ENCODE measurements at places on chromosomes 6 and 20.

- no peak for DNase-seq
Observed at GRCh38 chr6:43355862-43356590, 13.4 kb downstream of the ZNF318 start.

GRCh38 chr6:165008971-165009370 is 300.4 kb downstream of the C6orf118 start:
- no peak for DNase-seq

DNA sequence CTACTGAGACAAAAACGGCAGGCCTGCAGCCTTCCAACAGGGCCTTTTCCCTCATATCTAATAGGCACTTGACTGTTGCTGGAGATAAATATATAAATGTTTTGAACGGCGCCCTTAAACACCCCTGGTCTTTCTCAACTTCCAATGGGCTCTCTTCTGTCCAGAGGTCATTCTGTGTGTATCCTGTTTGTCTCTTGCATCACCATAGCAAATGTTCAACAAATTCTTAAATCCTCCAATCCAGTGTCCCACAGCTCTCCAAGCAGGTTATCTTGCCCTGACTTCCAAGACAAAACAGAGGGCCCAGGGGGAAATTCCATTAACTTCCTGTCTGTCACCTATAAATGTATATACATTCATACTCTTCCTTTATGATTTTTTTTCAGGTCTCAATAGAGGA is 62.0 kb downstream of the OR2J2 start:
- DNase-seq: no peak

DNA sequence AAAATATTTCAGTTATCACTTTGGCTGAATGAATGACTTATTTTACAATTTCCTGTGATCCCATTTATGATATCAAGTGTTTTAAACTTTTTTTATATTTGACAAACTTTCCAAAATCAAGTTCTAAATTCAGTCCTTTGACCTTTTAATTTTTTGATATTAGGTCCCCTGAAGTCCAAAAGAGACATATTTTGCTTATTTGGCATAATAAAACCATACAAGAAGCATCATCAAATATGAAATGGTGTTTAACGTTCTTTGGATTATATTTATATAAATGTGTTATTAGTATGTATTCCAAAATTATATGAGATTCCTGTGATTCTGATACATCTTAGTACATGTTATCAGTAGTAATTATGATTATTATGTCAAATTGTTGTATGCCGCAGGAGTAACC is 38.7 kb downstream of the ZNF133 start:
- DNase-seq: no peak

GRCh38 chr6:71411882-71412281 is 123.3 kb downstream of the OGFRL1 start:
- no peak for DNase-seq

GRCh38 chr20:42183147-42183546 is 565.0 kb upstream of the CHD6 start:
- DNase-seq: no peak

DNA sequence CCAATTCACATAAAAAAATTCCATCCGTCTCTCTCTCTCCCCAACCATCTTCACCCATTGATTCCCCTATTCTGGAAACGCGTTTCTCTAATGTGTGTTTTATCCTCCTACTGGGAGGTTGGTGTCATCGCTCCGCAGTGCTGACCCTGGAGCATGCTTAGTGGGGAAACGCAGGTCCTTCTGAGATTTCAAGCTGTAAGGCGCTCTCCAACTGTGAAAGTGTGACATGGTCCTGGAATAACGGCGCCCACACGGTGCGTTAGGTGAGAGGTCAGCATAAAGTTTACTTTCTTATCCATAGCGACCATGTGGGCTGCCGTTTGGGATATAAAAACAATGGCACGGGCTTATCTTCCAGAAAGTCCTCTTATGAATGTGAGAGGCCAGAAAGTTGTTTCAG is 123.9 kb downstream of the WDR27 start:
- no peak for DNase-seq

DNA sequence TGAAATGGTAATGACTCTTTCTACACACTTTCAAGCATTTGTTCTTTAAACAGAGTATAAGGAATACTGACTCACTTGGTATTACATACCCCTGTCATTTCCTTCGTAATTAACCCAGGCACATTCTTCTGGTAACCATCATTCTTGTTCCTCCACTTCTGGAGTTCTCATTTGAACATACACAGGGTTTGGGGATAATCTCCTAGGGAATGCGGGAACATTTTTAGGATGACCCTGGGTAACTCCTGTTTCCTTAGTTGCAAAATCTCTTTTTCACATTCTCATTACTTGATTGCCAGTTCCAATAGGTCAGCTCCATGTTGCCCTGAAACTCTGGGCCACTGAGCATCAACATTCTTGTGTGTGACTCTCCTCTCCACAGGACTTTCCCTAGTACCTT is 51.5 kb upstream of the E2F3 start:
- DNase-seq: no peak

DNA sequence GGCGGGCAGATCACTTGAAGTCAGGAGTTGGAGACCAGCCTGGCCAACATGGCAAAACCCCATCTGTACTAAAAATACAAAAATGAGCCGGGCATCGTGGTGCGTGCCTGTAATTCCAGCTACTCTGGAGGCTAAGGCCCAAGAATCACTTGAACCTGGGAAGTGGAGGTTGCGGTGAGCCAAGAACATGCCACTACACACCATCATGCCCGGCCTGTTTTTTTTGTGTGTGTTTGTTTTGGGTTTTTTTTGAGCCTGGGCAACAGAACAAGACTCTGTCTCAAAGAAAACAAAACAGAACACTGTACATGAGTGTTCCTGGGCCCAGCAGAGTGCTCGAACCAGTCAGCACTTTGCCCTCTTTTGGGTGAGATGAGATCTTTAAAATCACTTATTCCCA is 159.1 kb downstream of the MTHFD1L start:
- no peak for DNase-seq

GRCh38 chr6:75431379-75431778 is 62.2 kb downstream of the FILIP1 start:
- no peak for DNase-seq

GRCh38 chr6:4522453-4522852 is 253.8 kb upstream of the CDYL start:
- no peak for DNase-seq

DNA sequence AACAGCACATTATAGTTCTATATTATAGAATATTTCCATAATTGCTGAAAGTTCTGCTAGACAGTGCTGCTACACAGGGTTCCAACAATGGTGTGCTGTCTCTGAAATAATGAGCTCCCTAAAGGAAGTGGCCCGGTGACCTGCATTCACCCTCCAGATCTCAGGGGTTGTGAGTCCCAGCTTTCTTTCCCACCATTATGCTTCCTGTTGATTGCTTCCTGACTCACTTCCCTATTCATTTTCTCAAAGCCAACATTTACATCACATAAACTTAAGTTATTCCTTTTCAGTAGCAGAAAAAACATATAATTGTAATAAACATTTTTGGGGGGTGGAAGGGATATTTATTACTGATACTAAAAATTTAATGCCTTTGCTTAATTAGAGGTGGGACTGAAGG is 12.9 kb upstream of the CCN6 start:
- DNase-seq: no peak

GRCh38 chr6:137782166-137783039 is 84.7 kb upstream of the TNFAIP3 start:
- no peak for DNase-seq

- no peak for DNase-seq
Observed at GRCh38 chr20:45833030-45833882, at the start of gene SNX21. Gene SNX21, plus strand, starts transcription at chr20:45833799. Its CDS starts 121 bp downstream, at chr20:45833920.

DNA sequence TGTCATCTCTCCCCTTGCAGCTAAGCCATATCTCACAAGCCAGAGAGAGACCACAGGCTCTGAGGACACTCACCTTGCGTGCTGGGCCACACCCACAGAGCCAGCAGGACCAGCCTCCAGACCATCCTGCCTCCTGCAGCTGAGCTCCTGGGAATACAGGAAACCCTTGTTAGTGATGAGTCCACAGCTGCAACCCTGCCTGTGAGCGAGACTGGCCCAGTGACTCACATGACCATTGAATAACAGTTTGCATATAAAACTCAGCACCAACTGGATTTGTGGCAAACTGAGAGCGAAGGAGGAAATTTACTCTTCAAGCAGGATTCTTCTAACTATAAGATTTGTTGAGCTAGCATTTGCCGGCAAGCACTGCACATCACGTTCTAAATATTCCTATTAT is 3.0 kb downstream of the THBS2 start:
- DNase-seq: no peak

GRCh38 chr6:12030993-12031550 is 19.0 kb downstream of the HIVEP1 start:
- DNase-seq: no peak

GRCh38 chr20:14235355-14235754 is 102.1 kb downstream of the FLRT3 start:
- no peak for DNase-seq

GRCh38 chr20:48932375-48932941 is 10.9 kb downstream of the ARFGEF2 start:
- DNase-seq: no peak

GRCh38 chr20:59662161-59662560 is 57.8 kb downstream of the PHACTR3 start:
- DNase-seq: no peak

- DNase-seq: no peak
Observed at GRCh38 chr6:65448866-65449265, 258.2 kb downstream of the EYS start.

DNA sequence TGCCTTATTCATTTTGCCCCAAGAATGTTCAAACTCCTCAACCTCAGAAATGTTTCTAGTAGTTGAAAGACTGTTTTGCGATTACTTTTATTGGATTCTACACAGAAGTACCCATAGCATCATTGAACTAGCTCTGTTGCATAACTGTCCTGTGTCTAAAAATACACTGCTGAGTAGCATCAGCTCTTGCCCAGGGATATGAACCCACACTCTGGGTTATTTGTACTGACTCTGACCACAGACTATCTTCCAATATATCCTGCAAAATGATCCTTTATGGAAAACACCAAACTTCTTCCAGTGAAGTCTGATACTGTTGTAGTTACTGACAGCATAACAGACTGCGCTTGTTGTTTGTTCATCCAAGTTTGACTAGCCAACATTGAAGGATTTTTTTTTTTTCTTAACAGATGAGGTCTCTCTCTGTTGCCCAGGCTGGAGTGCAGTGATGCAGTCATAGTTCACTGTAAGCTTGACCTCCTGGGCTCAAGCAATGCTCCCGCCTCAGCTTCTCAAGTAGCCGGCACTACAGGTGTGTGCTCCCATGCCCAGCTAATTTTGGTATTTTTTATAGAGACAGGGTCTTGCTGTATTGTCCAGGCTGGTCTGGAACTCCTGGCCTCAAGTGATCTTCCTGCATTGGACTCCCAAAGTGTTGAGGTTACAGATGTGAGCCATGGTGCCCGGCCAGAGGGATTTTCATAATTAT is 49.9 kb downstream of the TULP4 start:
- DNase-seq: no peak

DNA sequence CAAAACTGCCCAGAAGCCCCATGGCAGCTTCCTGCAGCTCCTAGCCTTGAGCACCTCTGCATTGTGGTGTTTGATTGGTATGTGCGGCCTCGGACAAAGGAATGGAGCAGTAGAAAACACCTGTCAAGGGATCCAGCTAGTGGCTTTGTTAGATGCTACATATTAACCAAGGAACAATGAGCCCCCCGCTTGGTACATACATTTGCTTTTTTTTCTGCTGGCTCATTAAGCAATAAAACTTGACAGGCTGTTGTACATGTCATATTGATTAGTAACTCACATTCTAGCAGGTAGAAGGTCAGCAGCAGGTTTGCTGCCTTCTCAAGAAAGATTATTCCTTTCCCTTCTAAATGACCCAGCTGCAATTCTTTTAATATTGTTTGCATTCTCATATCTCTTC is 937 bp downstream of the SPACA1 start:
- DNase-seq: no peak

DNA sequence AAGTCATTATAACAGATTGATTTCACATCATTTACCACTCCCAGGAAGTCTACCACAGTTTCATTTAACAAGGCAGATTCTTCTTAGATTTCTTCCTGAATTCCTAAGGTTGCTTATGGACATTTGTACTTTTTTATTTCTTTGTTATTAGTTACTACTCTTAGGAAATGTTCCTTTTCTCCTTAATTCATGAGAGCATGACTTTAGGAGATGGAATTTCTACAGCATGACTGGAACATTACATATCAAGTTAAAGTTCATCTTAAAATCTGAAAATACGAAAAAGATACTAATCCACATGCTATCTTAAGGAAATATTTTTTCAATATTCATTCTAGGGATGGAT is 22.3 kb downstream of the CNKSR3 start:
- DNase-seq: no peak

DNA sequence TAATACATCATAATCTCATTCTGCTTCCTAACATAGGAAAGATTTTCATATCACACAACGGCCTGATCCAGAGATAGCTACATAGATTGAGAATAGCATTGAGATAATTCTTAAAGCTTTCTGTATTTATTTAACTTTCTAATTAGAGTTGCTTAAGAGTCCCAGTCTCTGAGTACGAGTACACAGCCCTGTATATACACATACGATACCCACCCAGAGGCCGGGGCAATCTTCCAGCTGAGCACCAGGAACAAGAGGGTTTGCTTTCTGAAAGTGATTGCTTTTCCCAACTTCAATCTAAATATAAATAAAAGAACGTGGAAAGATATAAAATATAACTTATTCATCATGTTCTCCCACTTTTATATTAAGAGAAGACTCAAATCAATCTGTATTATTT is 313.8 kb downstream of the COL12A1 start:
- no peak for DNase-seq

DNA sequence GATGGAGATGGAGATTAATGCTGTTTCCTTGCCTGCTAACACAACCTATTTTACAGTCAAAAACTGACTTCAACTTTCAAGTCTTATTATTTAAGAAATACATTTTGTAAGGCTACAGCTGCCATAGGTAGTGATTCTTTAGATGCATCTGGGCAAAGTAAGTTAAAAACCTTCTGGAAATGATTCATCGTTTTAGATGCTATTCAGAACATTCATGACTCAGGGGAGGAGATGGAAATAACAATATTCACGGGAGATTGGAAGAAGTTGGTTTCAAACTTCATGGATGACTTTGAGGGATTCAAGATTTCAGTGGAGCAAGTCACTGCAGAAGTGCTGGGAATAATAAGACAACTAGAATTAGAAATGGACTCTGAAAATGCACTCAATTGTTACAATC is 174.9 kb upstream of the GGTLC1 start:
- DNase-seq: no peak

DNA sequence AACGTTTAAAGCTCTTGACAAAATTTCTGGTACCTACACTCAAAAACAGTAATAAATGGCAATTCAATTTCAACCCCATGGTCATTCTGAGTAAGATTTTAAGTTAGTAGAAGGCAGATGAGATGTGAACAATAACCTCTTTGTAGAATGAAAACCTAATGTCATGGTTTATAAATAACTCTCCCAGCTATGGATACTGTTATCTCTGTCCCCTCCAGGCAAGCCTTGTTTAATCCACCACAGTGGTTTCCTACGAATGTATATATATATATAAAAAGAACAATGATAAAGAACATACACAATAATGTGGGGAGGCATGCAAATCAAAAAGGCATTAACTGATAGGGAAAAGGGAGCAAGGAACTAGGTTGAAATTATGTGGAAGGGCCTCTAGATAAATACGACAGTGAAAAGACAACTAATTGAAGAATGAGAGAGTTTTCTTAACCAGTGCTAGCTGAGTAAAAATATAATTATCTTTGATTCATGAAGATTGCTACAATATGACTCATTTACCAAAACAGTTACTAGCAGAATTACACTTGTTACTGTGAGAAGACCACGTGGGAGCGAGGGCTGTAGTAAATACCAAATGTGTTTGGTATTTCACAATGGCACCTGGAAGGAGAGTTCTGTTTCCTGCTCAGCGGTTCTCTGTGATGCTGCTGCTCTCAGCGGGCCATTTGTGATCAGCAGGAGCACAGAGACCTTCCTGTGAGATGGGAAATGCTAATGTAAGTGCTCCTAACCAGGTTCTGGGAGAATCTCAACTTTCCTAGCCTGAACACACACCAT is 173.7 kb downstream of the MBOAT1 start:
- no peak for DNase-seq
